Motor neuron (in vitro differentiated cells): ENCODE measurements at places on chromosomes 11 and 22. TPM values are rescaled to one million over a fixed set of nuclear protein-coding genes. Genes with fewer than 3 reads are reported as not detected.

The HOATZ gene
- total RNA-seq, result 0.19 and 0.49 TPM in 2 replicates

The PATE2 gene
- 0.44 and 0.62 TPM in 2 replicates for total RNA-seq

The PRCP gene
- 21.8 and 22.4 TPM in 2 replicates for total RNA-seq

The LINC01488 gene
- total RNA-seq, result 0.14 and 0.21 TPM in 2 replicates

The GSC2 gene
- total RNA-seq, result 0.11 TPM in 1 of 2 replicates, not detected in the other

GRCh38 chr22:49657275-49657973, 170.2 kb downstream of the BRD1 start:
- no peak for ATAC-seq

DNA sequence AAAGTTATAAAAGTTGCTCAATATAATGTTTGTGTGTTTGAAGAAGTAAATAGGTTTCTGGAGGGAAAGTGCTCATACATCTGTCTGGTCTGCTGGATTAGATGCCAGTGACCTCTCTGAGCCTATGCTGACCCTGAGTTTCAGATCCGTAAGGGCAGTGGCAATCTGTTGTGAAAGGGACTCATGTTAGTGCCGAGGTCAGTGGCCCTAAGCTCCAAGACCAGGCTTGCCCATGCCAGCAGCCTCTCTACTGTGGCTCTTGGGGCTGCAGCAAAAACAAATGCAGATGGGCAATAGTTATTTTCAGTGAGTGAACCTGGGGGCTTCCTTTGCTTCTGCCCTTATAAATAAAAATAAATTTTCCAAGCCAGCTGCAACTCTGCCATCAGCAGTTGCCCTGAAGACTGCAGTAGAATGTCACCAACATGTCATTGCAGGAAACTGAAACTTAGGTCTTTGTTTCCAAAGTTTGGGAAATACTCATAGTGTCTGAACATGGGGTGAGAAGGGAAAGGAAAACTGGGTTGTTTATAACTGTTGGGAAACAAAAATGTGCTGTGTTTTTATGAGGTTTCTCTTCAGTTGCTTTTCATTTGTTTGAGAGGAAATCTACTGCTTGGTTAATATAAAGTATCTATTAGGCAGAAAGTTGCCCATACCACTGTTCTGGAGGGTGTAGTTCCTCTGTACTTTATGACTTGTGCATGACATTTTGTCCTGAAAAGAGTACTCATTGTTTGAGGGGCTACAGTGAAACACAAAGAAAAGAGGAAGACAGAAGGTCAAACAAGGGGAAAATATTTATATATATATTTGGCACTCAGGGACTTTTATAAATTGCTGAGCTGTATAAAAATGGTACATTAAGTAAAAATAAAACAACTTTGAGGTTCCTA, 9.5 kb upstream of the MS4A4E start:
- ATAC-seq, result no peak

DNA sequence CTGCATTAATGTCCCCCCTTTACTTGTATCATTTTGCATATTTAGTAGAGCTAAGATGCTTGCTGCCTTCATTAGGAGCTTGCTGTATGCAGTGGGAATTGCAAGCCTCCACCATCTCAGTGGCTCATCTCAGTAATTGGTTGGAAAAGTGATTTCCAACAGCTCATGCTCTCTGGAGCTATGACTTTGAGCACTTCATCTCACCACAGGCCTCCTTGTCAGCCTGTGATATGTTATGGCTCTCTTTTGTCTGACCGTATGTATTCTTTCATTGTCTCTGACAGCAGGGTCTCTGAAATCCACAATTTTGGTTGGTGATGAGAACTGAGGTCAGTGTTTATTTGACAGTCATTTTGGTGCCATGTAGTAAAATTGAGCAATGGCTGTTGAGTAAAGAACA, 345.1 kb downstream of the FAT3 start:
- peak; percentile 69 for ATAC-seq

DNA sequence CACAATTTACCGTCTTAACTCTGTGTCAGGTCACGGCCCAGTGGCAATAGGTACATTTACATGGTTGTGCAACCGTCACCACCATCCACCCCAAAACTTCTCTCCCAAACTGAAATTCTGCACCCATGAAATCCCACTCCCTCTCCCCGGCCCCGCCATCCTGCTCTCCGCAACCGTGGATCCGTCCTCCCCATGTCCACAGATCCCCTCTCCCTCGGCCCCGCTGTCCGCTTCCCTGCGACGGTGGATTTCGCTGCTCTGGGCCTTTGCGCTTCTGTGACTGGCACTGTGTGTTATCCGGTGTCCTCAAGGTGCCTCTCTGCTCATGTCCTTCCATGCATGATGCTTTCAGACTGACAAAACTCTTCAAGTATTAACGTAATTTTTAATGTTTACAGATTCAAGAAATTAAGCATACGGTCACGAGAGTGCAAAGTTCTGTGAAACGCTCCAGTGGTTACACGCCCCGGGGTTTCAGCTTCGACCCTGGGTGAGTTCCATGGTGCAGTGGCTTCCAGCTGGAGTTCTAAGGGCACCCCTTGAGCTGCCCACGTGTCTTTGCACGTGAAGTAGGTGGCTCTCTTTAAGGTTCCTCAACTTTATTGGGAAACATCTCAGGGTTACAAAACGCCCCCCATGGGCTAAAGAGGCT, 76.4 kb downstream of the KCNQ1 start:
- ATAC-seq, result no peak

DNA sequence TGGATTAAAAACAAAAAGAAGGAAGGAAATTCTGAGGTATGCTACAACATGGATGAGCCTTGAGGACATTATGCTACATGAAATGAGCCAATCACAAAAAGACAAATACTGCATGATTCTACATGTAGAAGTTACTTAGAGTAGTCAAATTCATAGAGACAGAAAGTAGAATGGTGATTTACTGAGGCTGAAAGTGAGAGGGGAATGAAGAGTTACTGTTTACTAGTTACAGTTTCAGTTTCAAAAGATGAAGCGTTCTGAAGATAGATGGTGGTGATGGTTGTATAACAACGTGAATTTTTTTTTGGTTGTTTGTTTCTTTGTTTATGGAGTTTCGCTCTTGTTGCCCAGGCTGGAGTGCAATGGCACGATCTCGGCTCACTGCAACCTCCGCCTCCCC, 9.5 kb downstream of the OR5P2 start:
- no peak for ATAC-seq

- ATAC-seq, result peak; percentile 60
These were observed 12.5 kb upstream of the TCF20 start for GRCh38 chr22:42282943-42283277.

GRCh38 chr11:11798586-11799438, 43.0 kb upstream of the USP47 start:
- ATAC-seq, result peak; percentile 95

DNA sequence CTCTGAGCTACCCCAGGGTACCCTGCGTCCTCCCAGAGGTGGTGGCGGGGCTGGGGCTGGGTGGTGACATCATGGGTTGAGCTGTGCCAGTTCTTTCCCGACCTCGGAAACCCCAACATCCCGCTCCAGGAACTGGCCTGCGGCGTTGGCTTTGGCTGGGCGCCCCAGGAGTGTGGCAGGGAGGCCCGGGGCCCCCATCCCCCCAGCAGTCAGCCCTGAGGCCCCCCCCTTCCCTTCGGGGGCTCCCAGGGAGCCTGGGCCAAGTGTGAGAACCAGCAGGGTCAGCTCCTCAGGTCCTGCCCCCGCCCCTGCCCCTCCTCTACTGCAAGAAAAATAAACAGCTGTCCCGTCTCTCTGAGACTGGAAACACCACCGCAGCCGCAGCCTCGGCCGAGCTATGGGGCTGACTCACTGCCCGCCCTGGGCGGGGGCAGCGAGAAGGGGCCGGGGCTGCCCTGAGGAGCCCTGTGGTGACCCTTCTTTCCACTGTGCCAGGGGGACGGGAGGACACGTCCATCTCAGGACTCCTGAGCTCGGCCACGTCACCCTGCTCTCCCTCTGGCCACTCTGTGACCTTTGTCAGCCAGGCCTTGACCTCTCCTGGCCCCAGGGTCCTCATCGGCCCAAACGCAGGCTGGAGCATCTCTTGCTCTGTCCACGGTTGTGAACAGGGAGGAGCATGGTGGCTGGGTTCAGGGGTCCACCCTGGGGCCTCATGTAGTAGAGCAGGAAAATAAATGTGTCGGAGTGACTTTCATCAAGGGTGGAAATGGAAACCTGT, 73.4 kb downstream of the WNT7B start:
- peak; percentile 61 for ATAC-seq

DNA sequence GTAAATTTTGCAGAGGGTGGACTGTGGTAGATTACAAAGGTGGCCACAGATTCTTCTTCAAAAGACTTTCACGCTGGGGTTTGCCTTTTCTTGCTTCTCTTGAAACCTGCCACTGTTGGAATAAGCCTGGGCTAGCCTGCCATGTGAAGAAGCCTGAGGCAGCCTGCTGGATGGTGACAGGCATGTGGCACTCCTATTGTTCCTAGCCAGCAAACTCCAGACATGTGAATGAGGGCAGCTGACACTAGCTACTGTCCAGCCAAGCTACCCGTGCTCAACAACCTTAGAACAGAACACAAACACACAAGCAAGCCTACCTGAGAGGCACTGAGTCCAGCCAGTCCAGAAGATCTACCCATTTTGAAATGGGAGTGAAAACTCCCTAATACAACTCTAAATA, 322.7 kb upstream of the LARGE1 start:
- ATAC-seq, result no peak

DNA sequence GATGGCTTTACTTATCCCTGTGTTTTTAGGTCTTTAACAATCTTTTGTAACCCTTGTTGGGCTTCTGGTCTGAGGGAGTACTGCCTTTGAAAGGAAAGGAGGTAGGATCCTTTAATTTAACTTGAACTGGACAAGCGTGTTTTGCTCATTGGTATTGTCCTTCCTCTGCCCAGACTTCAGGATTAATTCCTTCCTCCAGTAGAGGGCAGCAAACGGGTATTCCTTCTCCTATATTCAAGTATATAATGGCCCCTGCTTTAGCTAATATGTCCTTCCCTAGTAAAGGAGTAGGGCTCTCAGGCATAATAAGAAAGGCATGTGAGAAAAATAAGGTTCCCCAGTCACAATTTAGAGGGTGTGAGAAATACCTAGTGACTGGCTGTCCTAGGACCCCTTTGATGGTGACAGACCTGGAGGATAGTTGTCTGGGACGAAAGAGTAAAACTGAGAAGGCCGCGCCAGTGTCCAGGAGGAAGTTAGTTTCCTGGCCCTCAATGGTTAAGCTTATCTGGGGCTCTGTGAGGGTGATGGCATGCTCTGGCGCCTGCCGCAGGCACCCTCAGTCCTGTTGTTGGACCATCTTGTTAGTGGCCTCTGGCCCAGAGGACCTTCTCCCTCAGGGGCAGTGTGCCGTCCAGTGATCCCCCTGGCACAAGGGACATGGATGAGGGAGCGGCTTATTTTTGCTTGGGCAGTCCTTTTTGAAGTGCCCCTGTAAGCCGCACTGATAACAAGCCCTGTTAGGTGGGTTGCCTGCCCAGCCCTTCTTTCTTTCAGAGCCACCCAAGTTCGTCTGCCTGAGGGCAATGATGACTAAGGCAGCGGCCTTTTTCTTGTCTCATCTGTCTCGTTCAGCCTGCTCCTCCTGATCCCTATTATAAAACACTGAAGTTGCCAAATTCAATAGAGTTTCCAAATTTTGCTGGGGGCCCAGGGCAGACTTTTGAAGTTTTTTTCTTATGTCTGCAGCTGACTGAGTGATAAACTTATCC, 51.8 kb downstream of the C11orf71 start:
- ATAC-seq, result peak; percentile 52

GRCh38 chr22:43343670-43344519, 723 bp upstream of the SCUBE1 start:
- peak; percentile 10 for ATAC-seq

DNA sequence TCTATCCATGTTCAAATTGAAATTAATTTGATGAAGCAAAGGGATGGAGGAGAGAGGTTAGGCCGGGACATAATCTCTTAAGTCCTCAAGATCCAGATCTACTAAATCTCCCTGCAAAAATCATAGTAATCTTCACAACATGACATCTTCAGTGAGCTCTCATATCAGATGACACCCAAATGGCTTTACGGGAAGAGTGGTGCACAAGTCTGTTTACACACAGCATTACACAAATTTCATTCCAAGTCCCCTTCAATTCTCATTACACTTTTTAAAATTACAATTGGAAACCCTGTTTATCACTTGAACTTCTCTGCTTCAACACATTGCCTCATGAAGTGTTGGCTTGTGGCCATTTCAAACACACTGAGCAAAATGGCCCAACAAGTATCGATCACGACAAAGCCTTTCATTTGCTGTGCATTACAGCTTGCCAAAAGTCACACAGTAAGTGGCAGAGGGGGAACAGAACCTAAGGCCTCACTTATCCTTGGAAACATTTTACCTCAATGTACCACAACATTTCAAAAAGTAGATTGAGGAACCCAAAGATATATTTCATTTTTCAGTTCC, 17.9 kb upstream of the TPH1 start:
- ATAC-seq, result no peak

- no peak for ATAC-seq
These were observed 47.9 kb downstream of the PPP6R3 start for GRCh38 chr11:68508425-68508824.

DNA sequence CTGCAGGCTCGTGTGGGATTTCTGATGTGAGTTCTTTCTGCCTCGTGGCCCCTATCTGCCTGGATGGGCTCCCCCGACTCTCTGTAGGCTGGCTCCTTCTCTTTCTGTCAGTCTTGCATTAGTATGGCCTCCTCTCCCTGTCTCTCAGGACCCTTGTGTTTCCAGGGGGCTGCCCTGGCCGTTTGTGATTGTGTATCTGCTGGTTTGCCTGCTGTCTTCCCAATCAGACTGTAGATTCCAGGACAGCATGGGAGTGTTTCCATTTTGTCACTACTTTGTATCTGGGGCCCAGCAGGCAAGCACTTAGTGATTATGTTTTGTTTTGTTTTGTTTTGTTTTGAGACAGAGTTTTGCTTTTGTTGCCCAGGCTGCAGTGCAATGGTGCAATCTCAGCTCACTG, 25.6 kb downstream of the SNAP29 start:
- ATAC-seq, result no peak

GRCh38 chr11:128525411-128526243, 61.7 kb downstream of the ETS1 start:
- no peak for ATAC-seq

DNA sequence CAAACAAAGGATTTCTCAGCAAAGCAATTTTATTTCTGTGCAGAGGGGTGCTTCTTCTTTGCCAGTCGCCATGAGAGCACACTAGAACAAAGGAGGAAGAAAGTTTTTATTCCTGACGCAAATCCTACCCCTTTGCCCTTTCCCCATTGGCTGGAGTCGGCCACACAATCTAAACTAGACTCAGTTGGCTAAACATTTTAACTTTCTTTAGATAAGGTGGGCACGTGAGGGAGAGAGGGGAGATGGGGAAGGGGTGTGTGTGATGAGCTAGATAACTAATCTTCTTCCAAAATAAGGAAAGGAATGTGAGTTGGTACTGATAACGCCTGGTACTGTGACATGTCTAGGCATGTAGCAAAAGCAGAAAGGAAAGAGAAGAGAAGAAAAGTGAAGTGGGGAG, 626 bp downstream of the TRIM22 start:
- ATAC-seq, result peak; percentile 11

GRCh38 chr11:116065191-116065895, 561.1 kb upstream of the CADM1 start:
- ATAC-seq, result no peak

- ATAC-seq, result no peak
These were observed 22.3 kb upstream of the HTR3A start for GRCh38 chr11:113952588-113952987.

GRCh38 chr22:44024288-44024921, at the start of gene PARVB:
Gene PARVB, plus strand, starts transcription at chr22:44024302. Its CDS starts 38 bp downstream, at chr22:44024340.
- ATAC-seq, result peak; percentile 22
